ENCODE measurements at places on chromosomes 5 and 9.

GRCh38 chr9:12554636-12555035, 138.5 kb upstream of the TYRP1 start:
- DNase-seq: no peak

DNA sequence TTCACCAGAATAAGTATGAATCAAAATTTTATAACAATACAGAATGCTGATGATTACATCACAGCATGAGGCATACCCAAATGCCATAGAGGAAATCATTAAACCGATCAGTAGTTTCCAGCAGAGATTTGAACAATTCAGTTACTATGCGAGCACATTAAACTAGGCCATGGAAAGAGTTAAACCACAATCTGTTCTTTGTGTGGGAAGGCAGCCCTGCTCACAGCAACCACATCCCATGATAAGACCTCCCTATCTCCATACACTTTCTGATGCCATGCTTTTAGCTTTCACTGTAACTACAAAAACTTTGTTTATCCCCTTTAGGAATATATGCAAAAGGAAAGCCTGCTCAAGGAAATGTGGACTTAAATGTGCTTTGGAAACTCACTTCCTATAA, 4.5 kb downstream of the NFIB start:
- DNase-seq: no peak

GRCh38 chr5:149493316-149493715, 57.9 kb downstream of the CSNK1A1 start:
- no peak for DNase-seq

GRCh38 chr5:1244976-1245375, 19.8 kb downstream of the SLC6A18 start:
- no peak for DNase-seq

DNA sequence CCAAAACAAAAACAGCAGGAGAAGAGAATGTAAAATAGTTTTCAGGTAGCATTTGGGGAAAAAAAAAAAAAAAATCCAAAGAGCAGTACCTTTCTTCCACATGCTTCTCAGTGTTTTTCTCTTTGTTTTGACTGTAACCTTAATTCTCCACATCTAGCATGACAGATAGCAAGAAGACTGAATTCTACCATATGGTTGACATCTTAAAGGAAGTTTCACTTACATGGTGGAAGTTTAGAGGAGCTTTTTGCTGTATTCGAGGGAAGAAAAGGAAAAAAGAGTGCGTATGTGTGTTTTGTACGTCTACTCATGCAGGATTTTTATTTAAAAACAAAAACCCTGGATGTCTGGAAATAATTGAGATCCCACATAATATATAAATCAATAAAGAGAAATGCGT, 604.8 kb downstream of the CCDC171 start:
- no peak for DNase-seq

DNA sequence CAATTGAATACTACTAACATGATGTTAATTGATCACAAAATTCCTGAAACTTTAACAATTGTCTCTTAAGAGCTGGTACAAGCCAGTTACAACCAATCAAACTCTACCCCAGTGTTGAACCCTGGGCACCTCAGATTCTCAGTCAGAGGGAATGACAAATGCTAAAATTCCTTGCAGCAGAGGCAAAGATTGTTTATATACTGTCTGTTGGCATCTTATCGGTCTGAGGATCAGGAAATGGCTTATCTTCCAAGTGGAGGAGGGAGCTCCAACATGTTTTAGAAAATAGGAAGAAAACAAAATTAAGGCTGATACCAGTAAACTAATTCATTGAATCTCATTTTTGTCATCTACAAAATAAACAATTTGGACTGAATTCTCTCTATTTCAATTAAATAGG, 527.8 kb upstream of the ZNF608 start:
- DNase-seq: no peak
